ENCODE measurements at places on chromosomes 1 and 21. TPM values are rescaled to one million over a fixed set of nuclear protein-coding genes. Genes with fewer than 3 reads are reported as not detected.

DNA sequence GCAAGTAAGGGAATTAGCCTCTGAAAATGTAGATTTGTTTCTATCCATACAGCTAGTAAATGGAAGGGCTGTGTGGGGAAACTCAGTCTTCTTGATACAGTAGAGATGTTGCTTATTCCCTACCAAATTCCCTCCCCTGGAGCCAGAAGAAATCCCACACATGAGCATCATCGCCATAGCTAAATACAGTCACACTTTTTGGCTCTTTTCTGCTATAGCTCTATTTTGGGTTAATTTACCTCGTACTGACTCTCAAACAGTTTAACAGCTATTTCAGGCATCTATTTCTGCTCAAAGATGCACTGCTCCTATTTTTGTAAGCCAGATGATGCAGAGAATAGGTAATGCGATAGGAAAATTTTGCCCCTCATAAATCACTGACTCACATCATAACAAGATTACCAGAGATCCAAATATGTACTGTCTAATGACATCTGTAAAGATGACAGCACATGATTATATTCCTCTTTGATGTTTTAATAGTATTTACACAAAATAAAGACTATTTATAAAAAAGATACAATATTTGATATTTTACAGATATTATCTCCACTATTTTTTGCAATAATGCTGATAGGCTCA, 58.6 kb downstream of the XCL1 start:
- DNase-seq: no peak

DNA sequence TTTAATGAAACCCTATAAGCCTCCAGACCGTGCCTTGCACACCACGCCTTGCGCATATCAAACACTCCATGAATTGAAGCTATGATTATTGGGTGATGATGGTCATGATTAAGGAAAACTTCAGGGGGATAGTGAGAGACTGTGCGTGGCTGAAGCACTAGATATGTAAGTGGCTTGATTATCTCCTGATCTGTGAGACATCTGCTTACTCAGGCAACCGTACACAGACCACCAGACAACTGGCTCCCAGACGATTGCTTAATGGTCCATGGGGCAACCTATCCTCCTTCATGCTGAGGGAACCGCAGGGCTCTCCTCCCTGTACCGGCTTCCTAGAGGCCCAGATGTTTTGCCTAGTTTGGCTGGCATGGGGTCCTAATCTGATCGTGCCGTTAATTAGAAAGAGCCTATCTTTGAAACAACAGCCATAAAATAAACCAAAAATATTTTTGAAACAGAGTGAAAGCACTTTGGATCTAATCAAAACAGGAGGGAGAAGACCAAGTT, 51.6 kb downstream of the IRF2BP2 start:
- no peak for DNase-seq

DNA sequence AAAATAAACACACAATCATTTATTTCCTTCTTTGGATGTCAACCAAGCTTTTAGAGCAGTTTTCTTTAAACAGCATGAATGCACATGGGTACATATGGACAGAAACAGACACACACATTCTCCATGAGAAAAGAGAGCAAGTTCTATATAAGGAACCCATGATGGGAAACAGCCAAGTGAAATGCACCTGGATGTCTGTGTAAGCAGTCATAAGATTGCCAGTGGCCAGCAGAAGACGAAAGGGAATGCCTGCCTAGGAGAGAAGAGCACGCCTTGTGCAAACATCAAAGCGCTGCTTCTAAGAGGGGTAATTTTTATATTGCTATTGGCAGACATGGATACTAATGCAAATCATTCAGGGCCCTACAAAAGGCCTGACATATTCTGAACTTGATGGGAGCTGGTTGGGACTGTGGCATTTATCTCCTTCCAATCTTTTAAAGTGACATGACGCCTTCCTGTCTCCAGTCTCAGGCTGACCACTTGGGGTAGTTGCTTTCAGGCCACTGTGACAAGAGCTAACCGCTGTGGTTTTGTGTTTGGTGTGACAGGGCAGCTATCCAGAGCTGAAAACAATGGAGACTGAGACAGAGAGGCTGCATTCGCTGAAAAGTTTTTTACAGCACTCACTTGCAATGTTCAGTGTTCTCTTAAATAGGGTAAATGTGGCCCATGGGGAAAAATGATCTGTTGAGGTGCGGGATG, 75.0 kb upstream of the DPT start:
- no peak for DNase-seq

GRCh38 chr1:115301438-115302020, 36.5 kb downstream of the NGF start:
- DNase-seq: no peak

Gene DAP3
- total RNA-seq: 111 TPM

Gene SPRR1B
- not detected for total RNA-seq

Data from MG63 (cell line).